Epithelial cell of alveolus of lung (primary cell): ENCODE measurements at places on chromosomes 1 and 21. TPM values are rescaled to one million over a fixed set of nuclear protein-coding genes. Genes with fewer than 3 reads are reported as not detected.

Gene RGS7
- total RNA-seq: 0.13 TPM in 1 of 2 replicates, not detected in the other

Gene CNKSR1
- 0.52 TPM in 1 of 2 replicates, not detected in the other for total RNA-seq

Gene GUCA2A
- not detected in 2 replicates for total RNA-seq

Gene ZSCAN20
- 6.7 and 7.1 TPM in 2 replicates for total RNA-seq

Gene DMRTA2
- total RNA-seq: under 0.01 TPM in 1 of 2 replicates, not detected in the other

Gene GBP2
- total RNA-seq: 5.8 and 11.2 TPM in 2 replicates

Gene ZNF695
- total RNA-seq: 2.0 and 2.5 TPM in 2 replicates

Gene RCC1
- total RNA-seq: 38.3 and 60.4 TPM in 2 replicates

Gene COL11A1
- total RNA-seq: 3.3 and 8.0 TPM in 2 replicates

Gene ACTL8
- total RNA-seq: 0.08 TPM in 1 of 2 replicates, not detected in the other

Gene PTPRC
- total RNA-seq: not detected in 2 replicates

Gene SYPL2
- total RNA-seq: under 0.01 and 0.32 TPM in 2 replicates

Gene CFHR3
- 0.24 TPM in 1 of 2 replicates, not detected in the other for total RNA-seq

Gene DENND2C
- total RNA-seq: 0.08 and 1.2 TPM in 2 replicates

Gene HSD11B1
- total RNA-seq: 40.5 and 168 TPM in 2 replicates

Gene RGS8
- not detected in 2 replicates for total RNA-seq

Gene OR6K3
- total RNA-seq: not detected in 2 replicates

Gene FALEC
- total RNA-seq: not detected in 2 replicates

Gene IL22RA1
- not detected in 2 replicates for total RNA-seq

Gene AKIRIN1
- total RNA-seq: 37.8 and 49.1 TPM in 2 replicates

Gene GJA9
- total RNA-seq: not detected in 2 replicates

Gene FCER1G
- 0.26 and 6.1 TPM in 2 replicates for total RNA-seq

Gene F3
- 11.8 and 123 TPM in 2 replicates for total RNA-seq

Gene LTN1
- 15.5 and 16.0 TPM in 2 replicates for total RNA-seq

Gene GABPB2
- 4.5 and 5.7 TPM in 2 replicates for total RNA-seq

Gene CYP4Z1
- total RNA-seq: not detected in 2 replicates

Gene TINAGL1
- total RNA-seq: 16.6 and 141 TPM in 2 replicates

Gene FOXO6
- not detected in 2 replicates for total RNA-seq

Gene SPTA1
- not detected in 2 replicates for total RNA-seq

Gene PEF1
- total RNA-seq: 75.2 and 93.1 TPM in 2 replicates

Gene PADI2
- 1.6 and 2.3 TPM in 2 replicates for total RNA-seq

Gene ATP6V0B
- 125 and 159 TPM in 2 replicates for total RNA-seq

Gene MAB21L3
- not detected in 2 replicates for total RNA-seq

Gene PTPRU
- total RNA-seq: 28.2 and 36.2 TPM in 2 replicates

Gene NUP210L
- not detected in 2 replicates for total RNA-seq

Gene NUDT4B
- 36.4 and 38.8 TPM in 2 replicates for total RNA-seq
